ENCODE measurements at places on chromosomes 4 and X.

GRCh38 chrX:154652311-154653047 lies 900 bp downstream of the CTAG2 start:
- no peak for DNase-seq

- DNase-seq, result no peak
Observed at GRCh38 chr4:114237997-114238396, 258.6 kb upstream of the ARSJ start.

DNA sequence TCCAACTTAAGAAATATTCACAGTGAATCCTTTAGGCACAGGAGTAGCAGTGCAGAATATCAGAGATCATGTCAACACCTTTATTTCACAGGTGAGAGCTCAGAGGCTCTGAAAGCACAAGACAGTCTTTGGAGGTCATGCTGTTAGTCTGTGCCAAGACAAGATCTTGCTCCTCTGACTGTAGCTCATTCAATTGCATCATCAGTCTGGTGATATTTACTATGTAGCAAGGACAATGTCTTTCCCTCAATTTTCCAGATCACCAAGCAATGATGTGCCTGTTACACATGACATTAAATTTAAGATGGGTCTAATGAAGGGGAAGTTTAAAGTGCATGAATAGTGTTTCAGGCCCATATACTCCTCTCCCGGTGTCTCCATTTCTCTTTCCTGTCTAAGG lies 277.5 kb downstream of the IL15 start:
- DNase-seq, result no peak

DNA sequence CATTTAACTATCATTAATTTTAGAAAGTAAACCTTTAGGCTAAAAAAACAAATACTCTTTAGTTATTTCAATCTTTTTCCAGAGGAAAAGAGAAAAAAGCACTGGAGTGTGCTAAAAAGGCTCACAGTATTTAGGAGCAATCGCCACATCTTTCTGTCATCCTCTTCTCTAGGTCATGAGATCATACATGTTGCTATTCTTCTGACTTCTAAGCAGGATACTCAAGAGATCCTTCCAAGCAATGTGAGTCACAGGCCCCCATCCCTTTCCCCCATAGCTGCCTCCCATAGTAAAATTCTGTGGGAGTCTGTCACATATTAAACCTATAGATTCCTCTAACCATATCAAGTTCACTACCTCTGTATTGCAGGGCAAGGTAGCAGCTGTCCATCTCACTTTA lies 7.7 kb downstream of the EDNRA start:
- no peak for DNase-seq

GRCh38 chrX:44002567-44002966 lies 29.4 kb upstream of the NDP start:
- DNase-seq, result no peak

DNA sequence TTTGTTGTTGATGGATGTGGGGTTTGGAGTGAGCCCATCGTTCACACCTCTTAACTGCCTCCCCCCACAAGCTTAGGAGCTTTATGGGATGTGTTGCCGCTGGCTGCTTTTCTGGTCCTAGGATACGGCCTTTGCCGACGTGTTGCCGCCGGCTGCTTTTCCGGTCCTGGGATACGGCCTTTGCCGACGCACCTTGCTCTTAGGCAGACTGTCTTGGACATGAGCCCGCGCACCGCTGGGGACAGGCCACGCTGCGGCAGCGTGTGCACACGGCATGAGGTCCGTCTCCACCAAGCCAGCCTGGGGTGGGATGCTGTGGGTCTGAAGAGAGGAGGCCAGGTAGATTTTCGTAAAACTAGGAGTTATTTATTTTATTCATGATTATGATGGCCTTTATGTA lies 14.2 kb downstream of the RGS12 start:
- DNase-seq, result no peak

GRCh38 chr4:55670695-55671094 lies 34.6 kb upstream of the NMU start:
- no peak for DNase-seq

- no peak for DNase-seq
Observed at GRCh38 chr4:2396781-2397368, 21.6 kb downstream of the ZFYVE28 start.

DNA sequence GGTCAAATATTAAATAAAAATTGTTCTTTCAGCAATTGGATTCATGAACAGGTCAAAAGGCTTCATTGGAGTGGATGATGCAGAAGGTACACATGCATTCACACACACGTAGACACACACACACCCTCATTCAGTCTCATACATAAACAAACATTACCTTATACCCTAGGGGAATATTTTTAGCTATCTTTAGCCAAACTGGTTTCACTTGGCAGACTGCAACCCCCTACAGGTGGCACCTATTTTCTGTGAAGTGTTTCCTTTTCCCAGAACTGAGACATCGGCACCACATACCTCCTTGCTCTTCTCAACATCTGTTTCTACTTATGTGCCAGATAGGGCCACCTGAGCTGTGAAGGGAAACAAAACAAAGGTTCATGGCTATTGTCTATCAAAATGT lies 18.5 kb upstream of the KDR start:
- no peak for DNase-seq

GRCh38 chrX:79259073-79259689 lies 108.0 kb downstream of the ITM2A start:
- no peak for DNase-seq
